ENCODE measurements at places on chromosomes 16 and 17. TPM values are rescaled to one million over a fixed set of nuclear protein-coding genes. Genes with fewer than 3 reads are reported as not detected.

Gene CCL14
- total RNA-seq = not detected

Gene GPR139
- total RNA-seq = not detected

Gene PRSS8
- total RNA-seq = not detected

DNA sequence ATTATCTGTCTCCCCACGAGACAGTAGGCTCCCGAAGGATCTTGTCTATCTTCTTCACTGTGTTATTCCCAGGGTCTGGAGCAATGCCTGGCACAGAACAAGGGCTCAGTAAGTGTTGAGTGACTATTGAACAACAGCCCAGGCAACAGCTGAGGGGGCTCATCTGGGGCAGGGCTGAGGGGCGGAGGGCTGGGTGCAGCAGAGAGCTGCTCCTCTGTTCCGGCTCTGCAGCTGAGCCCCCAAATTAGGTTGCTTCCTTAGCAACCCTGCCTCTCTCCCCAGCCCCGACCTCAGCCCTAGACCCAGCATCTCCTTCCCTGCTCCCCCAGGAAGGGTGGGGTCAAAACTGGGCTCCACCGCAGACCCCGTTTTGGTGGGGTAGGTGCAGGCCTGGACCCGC, 32.2 kb downstream of the ITGAE start:
- no peak for DNase-seq

GRCh38 chr17:19364699-19365498, 2.4 kb upstream of the B9D1 start:
- DNase-seq = peak; percentile 55

Gene ANKFN1
- 2.2 TPM for total RNA-seq

Gene ZNF469
- 0.39 TPM for total RNA-seq

GRCh38 chr16:861446-861845, 60.9 kb upstream of the GNG13 start:
- DNase-seq = no peak

- peak; percentile 14 for DNase-seq
Measured at GRCh38 chr16:73483934-73484711, 436.2 kb upstream of the ZFHX3 start.

DNA sequence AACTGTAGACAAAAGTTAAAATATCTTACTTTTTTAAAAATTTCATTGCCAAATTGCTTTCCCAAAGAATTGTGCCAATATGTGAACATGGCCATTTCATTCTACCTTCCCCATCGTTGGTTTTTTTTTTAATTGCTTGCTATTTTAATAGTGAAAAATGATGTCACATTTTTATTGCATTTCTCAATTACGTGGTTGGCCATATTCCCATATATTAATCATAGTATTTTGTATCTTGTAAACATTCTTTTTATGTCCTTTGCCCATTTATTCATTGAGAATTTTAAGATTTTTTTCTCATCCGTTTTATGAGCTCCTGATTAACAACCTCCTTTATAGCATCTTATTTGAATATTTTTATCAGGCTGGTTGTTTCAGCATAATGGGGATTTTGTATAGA, 7.2 kb downstream of the OMG start:
- no peak for DNase-seq

DNA sequence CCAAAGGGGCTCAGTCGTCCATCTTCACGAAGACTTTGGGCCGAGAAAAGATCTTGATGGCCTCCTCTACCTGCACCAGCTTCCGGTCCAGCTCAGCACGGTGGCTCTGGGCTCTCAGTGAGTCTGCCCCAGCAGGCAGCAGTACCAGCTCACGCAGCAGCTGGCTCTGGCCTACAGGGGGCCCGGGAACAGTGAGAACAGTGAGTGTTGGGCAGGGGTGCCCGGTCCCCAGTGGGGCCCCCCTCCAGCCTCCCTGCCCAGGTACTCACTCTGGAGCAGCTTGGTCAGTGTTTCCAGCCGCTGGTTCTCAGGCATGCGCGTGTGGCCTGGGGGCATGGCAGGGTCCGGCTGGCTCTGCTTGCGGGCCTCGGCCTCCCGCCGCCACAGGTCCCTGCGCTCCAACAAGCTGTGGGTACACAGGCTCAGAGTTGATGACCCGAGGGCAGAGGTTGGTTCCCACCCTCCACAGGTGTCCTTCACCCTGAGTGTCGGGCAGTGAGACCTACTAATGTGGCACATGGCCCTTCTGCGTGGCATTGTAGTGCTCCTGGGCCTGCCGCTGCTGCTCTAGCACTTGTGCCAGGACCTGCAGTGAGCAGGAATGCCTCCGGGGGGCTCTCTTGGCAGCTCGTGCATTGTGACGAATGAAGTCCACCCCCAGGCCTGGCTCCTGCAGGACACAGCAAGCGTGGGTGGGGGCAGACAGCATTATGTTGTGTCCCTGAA, 2.6 kb downstream of the PARD6A start:
- no peak for DNase-seq

Gene IGFBP4
- total RNA-seq = 2.8 TPM

DNA sequence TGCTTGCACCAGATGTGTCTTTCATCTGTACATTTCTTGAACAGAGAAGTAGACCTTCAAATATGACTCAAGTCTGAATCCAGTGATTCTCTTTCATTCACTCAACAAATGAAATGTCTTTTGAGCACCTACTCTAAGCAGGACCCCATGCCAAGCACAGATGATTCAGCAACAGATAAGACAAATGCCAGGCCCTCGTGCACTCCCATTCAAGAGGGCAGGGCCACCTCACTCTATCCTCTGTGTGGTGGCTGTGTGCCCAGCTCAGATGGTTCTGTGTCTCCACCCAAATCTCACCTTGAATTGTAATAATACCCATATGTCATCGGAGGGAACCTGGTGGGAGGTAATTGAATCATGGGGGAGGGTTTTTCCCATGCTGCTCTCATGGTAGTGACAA, 74.1 kb upstream of the NKD1 start:
- DNase-seq = peak; percentile 52

Data from RPMI7951 (cell line).